ENCODE measurements at places on chromosomes 3 and 15.
A peak's percentile ranks its signal among the peaks of the same experiment; 100 is the strongest.

- DNase-seq = no peak
These were observed 33.6 kb upstream of the PLSCR2 start for GRCh38 chr3:146502887-146503460.

DNA sequence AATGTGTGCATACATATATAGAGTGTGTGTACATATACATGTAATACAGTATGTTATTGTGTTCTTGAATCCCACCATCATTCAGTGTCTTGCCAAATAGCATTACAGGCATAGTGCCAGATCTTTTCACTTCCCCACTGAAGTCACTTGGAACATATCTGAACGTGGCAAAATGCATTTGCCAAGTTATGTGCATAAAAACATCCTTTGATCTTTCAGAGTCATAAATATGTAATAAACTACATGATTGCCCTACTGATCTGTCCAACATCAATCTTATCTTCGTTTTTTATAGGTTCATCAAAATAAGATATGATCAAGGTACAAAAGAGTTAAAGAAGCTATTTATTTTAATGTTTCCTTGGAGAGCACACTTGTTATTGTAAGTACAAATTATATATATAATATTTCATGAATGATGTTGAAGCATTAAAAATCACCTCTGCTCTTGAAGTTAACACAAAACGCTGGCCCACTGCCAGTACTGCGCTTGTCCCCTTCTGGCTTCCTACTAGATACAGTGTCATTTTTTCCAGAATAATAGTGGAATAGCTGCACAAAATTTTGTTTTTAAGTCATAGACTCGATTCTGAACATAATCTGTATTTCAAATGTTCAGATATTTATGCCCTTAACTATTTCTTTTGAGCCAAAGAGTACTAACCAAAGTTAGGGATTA is 549.5 kb upstream of the ARRDC4 start:
- no peak for DNase-seq

DNA sequence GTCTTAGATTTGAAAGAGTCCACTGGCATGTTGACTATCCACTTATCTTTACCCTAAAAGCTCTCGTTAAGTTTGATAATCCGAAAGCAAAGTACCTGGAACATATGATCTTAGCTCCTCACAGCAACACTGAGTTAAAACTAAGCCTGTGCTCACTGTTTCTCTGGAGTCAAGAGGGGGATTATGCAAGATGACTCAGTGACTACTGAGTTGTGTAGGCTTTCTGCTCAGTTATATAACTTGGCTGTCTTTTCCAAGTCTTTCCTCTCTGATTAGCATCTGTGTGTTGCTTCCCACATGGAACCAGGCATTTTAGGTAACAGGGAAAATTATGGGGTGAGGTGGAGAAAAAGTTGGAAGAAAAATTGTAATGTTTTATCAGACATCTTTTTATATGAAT is 31.2 kb upstream of the MYO5C start:
- DNase-seq = no peak

GRCh38 chr3:96970211-96970610 is 155.8 kb downstream of the EPHA6 start:
- no peak for DNase-seq

DNA sequence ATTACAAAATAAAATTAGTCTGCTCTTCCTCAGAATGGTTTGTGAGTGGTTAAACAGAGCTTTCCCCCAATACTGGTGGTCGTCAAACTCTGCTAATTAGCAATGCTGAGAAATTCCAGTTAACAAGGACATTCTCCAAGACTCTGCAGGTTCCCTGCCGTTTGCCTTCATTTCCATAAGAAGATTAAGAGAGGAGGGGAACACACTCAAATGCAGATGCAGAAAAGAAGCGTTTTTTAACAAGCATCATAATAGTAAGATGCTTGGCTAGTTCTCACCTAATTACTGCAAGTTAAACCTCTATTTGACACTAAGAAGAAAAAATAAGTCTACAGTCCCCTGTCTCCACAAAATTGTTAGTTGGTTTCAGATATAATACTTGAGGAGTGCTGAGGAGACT is 3.7 kb upstream of the SOX2 start:
- peak; percentile 45 for DNase-seq

GRCh38 chr3:157134620-157135191 is 25.2 kb downstream of the CCNL1 start:
- DNase-seq = no peak

- DNase-seq = no peak
These were observed 2.7 kb upstream of the ISL2 start for GRCh38 chr15:76333720-76334437.

DNA sequence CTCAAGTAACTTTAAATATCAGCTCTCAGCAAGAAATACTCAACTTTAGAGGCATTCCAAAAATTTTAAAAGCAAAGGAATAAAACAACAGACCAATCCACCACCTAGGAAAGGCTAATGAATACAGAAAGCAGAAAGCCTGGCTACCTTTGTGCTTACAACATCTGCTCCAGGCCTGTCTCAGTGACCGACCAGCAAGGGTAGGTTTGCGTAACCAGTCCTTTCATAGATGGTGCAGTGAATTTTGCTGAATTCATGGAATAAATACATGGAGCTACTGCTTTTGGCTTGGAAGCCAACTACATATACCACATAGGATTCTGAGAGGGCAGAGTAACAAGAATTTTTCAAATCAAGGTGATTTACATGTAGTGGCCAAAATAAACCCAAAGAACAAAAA is 27.2 kb downstream of the ETV5 start:
- DNase-seq = no peak
